Endothelial cell (in vitro differentiated cells): ENCODE measurements at places on chromosomes 5 and 9.

DNA sequence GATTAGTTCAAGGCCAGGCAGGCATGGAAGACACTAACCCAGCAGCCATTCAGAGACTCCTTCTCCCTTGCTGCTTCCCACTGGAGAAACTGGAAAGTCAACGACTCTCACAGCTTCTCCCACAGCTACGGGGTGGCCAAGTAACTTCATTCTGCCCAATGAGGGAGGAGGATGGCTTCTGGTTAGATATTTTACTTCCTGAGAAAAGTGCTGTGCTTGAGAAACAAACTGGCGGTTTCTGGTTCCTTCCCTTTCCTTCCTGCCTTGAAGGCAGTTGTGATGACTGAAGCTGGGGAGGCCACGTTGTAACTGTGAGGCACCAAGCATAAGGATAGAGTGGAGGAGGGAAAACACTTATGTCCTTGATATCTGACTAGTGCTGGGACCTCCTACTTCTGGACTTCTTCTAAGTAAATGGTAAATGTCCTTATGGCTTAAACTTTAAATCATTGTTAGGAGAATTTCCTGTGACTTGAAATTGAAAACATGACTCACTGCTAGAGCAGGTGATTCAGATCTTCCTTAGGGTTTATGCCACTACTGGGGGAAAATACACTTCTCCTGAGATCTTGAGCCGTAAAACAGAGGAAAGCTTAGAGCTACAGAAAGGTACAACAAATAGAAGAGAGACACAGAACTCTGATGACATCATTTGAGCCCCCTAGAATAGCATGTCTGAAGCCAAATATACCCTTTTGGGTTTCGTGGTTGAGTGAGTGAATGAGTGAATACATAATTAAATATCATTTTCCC is 3.1 kb upstream of the GNPDA1 start:
- DNase-seq, result no peak

DNA sequence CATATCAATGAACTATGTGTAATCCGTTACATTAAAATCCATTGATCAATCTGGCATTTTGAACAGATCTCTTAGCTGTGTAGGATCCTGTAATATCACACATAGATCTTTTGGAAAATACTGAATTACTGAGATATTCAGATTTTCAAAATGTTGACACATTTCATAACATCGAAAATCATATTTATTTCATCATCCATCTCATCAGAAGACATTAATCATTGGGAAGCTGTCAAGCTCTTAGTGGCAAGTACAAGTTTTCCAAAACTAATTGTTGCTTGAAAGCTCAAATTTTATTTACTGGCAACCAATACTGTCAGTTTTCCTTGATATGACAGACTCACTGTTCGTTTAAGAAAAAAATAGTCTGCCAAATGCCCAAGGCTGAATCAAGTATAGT is 8.5 kb downstream of the NR6A1 start:
- DNase-seq, result no peak

DNA sequence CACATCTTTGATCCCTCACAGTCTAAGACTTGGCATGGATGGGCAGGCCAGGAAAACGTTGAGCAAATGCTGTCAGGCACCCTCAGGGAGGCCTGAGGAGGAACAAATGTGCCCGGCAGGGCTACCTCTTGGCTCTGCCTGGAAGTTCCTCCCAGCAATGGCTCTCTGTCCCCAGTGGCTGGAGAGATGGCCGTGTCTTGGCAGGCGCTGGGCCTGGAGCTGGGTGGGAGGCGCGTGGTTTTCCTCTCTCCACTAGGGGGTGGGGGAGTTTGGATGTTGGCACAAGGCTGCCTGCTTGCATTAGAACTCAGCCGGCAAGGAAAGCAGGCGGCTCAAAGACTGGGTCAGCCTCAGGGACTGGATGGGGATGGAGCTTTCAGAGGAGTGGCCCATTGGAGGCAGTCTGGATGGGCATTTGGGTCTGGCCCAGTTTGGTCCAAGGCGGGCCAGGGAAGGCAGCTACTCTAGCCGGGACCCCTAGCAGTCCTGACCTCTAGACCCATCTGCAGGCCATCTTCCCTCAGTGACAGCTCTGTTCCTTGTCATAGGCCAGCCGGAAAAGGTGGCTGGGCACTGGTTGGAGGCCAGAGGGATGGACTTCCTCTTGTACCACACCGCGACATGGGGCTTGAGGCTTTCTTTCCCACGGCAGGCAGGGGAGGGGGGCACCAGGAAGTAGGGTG is 68.2 kb upstream of the STC2 start:
- DNase-seq, result peak; percentile 30

GRCh38 chr9:124292696-124293593 is 35.2 kb downstream of the NEK6 start:
- no peak for DNase-seq

DNA sequence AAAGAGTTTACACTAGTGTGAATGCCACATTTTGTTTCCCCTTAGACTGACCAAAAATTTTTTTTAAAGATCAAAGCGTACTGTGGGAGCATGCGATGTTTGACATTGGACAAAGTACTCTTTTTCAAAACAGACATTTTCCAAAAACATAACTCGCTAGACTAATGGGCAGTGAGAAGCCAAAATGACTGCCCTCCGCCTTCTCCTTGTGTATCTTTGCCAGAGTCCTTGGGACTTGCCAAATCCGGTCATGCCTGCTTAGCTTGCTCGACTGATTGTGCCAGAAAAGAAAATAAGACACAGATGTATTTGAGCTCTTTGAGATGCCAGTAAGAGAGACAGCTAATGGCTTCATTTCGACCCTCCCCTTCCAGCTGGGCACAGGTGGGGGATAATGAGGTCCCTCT is 157.5 kb downstream of the MAPKAP1 start:
- no peak for DNase-seq

- DNase-seq, result no peak
These were observed 976.4 kb upstream of the CDH9 start for GRCh38 chr5:28014779-28015178.

- no peak for DNase-seq
These were observed 400.3 kb downstream of the EBF1 start for GRCh38 chr5:158699298-158699880.

DNA sequence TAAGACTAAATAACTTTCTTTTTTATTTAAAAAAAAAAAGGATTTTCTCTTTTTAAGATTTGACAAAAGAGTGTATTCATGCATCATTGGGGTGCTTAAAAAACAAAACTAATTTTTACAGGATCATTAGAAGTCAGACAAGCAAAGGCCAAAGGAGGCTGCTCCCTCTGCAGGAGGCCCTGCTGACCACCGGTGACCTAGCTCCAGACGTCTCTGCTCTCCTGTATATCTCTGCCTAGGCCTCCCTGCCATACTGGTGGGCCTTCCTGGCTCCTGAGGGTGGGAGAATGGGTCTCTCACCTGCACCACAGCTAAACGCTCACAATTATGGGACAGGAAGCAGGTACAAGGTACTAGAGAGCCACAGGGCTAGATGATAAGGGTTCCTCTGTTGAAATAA is 36.6 kb downstream of the CSF2 start:
- no peak for DNase-seq

- DNase-seq, result no peak
These were observed 597.9 kb downstream of the PTPRD start for GRCh38 chr9:10014889-10015288.

GRCh38 chr5:176733406-176734262 is 76.7 kb upstream of the UNC5A start:
- DNase-seq, result no peak

GRCh38 chr5:55650386-55650785 is 61.7 kb downstream of the SLC38A9 start:
- no peak for DNase-seq

GRCh38 chr5:57199866-57200265 is 26.0 kb downstream of the GPBP1 start:
- DNase-seq, result no peak

GRCh38 chr9:133752739-133753446 is 14.7 kb upstream of the SARDH start:
- DNase-seq, result no peak

GRCh38 chr9:93824386-93825294 is 130.5 kb downstream of the BARX1 start:
- no peak for DNase-seq

DNA sequence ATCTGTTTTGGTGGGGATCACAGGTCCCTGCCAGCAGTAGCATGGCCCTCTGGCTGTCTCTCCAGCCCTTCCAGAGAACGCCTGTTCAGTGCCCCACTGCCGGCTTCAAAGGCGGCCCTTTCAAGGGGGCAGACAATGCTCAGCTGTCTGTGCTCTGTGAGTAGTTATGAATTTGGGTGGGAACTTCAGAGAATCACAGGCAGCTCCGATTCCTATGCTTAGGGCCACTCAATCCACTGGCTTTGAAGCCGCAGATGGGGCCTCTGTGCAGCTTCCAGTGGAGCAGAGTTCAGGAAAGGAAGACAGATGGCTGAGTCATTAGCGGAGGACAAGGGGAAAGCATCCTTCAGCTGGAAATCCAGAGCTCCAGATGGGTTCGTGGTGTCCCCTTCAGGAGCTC is 42.4 kb downstream of the NKX2-5 start:
- DNase-seq, result no peak

DNA sequence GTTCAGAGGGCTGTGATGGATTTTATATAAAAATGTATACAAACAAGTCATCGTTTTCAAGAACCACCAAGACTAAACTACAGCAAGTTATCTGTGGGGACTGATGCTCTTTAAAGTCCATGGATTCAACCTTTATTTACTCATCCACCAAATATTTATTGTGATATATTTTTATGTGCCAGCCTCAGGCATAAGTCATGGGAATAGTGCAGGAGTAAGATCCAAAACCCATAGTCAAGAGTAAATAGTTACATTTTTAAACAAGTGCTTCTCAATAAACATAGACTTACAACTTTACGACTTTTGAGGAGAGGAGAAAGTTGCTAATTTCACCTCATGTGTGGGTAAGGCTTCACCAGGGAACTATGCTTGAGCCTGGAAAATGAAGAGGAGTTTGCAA is 24.6 kb downstream of the MACIR start:
- DNase-seq, result no peak

- no peak for DNase-seq
These were observed 136.2 kb downstream of the CDH6 start for GRCh38 chr5:31329715-31330114.

DNA sequence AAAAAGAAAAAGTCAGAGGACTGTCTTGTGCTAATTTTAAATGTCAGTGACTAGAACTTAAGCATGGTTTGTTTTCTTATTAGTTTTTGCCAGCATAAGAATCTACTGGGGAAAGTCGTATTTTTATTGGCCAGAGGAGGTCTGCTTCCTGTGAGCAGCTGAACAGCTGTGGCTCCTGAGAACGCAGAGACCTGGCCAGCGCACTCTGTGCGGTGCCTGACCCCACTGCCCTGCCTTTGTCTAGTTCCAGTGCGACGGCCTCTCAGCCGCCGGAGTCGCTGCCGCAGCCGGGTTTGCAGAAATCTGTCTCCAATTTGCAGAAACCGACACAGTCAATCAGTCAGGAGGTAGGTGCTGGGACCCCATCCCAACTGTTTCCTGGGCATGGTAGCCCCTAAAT is 42.5 kb downstream of the PRRC2B start:
- no peak for DNase-seq

DNA sequence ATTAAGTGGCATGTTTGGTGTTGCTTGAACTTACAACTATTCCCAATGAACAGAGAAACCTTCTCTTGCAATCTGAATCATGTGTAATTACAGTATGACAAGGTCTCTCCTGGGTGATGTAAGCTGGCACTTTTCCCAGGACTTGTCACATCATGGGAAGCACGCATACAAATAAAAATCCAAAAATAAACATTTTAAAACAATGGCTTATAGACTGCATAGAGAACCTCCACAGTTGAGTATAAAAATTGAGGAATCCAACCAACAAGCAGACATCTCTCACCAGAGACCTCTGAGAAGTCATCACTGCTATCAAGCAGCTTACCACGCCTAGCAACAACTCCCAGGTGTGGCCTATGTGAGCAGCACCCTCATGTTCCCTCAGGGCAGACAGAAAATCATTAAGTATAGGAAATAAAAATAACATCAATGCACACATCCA is 3.9 kb downstream of the MLLT3 start:
- no peak for DNase-seq

- peak; percentile 28 for DNase-seq
These were observed 86.3 kb upstream of the RPS23 start for GRCh38 chr5:82364497-82364896.

GRCh38 chr5:59756373-59757035 is 137.0 kb downstream of the PDE4D start:
- DNase-seq, result no peak

GRCh38 chr5:110851357-110851756 is 112.5 kb downstream of the SLC25A46 start:
- no peak for DNase-seq

DNA sequence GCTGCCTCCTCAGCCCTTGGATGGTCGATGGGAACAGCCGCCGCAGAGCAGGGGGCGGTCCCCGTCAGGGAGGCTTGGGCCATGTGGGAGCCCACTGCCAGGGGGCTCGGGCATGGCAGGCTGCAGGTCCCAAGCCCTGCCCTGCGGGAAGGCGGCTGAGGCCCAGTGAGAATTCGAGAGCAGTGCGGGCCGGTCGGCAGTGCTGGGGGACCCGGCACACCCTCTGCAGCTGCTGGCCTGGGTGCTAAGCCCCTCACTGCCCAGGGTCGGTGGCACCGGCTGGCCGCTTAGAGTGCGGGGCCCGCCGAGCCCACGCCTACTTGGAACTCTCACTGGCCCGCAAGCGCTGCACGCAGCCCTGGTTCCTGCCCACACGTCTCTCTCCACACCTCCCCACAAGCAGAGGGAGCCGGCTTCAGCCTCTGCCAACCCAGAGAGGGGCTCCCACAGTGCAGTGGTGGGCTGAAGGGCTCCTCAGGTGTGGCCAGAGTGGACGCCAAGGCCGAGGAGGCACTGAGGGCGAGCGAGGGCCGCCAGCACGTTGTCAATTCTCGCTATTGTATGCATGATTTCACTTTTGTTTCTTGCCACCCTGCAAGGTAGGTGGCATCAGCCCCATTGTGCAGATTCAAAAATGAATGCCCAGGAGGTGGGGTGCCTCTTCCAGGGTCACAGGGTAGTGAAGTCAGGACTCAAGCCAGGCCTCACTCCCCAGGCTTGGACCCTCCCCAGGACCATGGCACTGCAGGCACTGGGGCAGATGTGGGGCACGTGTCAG is 48.6 kb downstream of the COL15A1 start:
- no peak for DNase-seq

GRCh38 chr5:126982202-126982601 is 48.2 kb downstream of the MARCHF3 start:
- no peak for DNase-seq

- DNase-seq, result no peak
These were observed 117.4 kb downstream of the NPR3 start for GRCh38 chr5:32828492-32828891.

GRCh38 chr9:28396058-28396457 is 822.8 kb upstream of the C9orf72 start:
- no peak for DNase-seq

- DNase-seq, result no peak
These were observed 52.3 kb downstream of the MYO10 start for GRCh38 chr5:16883806-16884205.

- no peak for DNase-seq
These were observed 137.5 kb downstream of the ICE1 start for GRCh38 chr5:5560016-5560415.

DNA sequence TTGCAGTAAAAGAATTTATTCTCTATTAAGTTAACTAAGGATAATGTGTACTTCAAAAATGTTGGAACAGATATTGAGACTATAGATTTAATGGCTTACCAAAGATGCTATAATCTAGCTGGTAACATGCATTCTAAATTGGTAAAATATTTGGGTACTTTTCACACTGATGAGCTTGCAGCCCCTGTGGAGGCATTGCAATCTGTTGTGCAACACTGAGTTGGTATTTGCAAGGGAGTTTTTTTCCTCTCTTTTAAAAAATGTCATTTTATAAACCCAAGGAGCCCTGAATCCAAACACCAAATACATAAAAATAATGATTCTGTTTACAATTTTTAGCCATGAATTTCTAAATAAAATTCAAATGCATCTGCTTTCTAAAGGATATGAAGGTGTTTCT is 944.8 kb downstream of the DTWD2 start:
- DNase-seq, result no peak
